H1 (cell line): ENCODE measurements at places on chromosomes 13 and 19.
A peak's percentile ranks its signal among the peaks of the same experiment; 100 is the strongest.

- peak; percentile 81 for DNase-seq
These were observed 958 bp downstream of the CA11 start for GRCh38 chr19:48644839-48645619.

DNA sequence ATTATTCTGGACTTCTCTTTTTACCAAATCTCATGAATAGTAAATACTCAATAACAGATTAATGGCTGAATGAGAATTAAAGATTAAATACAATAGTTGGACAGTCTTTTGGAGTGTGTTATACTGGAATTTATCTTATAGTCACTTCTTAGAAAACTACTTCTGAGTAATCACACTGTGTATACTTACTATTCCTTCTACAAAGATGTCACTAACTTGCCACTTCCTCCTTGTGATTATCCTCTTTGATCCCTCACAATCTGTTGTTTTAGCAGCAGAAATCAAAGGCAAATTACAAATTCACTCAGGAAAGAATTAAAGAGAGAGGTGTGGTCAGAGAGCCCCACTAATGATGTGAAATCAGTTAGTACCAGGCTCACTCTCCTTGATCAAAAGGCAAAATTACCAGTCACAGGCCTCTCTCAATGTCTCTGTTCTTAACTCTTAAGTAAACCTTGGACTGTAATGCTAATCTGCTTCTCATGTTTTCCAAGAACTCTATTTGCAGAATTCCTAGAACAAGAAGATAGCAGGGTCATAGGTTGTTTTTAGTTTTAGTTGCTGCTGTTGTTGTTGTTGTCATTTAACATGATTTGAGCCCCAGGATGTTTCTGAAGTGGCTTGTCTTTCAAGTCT lies 37.3 kb upstream of the FNDC3A start:
- DNase-seq: no peak

DNA sequence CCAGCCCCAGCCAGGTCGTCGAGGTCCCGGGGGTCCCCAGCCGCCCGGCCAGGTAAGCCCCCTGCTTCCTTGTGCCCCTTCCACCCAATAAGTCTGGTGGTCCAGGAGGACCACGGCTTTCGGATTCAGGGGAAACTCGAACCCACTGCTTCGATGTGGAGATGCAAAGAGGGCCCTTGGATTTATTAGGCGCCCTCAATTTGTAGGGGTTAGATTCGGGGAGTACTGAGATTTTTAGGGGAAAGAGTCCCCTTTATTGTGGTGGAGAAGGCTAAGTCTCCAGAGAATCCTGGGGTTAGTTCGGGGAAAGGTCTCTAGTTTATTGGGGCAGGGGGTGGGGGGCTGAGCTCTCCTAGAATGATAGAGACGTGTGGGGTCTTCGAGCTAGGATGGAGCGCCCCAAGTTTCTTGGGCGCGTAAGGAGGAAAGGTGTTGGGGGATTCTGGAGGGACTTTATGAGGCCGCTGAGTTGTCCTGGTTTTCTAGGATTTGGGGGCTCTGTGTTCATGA lies 3.8 kb upstream of the LTBP4 start:
- DNase-seq: no peak

- DNase-seq: no peak
These were observed 316.3 kb downstream of the TBC1D4 start for GRCh38 chr13:75165543-75166230.

GRCh38 chr13:74438901-74439300 lies 304.7 kb upstream of the KLF12 start:
- DNase-seq: no peak

GRCh38 chr13:106942563-106942962 lies 374.6 kb upstream of the ARGLU1 start:
- no peak for DNase-seq

- DNase-seq: no peak
These were observed 156.6 kb downstream of the TM9SF2 start for GRCh38 chr13:99657848-99658260.

DNA sequence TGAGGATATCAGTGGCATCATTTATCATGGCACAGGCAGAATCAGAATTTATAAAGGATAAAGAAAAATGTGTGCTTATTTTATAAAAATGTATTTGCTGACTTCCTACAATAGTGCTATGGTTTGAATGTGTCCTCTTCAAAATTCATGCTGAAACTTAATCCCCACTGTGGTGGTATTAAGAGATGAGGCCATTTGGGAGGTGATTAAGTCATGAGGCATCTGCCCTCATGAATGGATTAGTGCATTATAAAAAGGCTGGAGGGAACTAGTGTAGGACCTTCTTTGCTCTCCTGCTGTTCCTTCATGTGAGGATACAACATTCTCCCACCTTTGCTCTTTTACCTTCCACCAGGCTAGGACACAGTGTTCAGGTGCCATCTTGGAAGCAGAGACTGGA lies 212.8 kb downstream of the RFC3 start:
- DNase-seq: no peak

GRCh38 chr19:54173951-54174834 lies 1.2 kb upstream of the TMC4 start:
- DNase-seq: no peak

DNA sequence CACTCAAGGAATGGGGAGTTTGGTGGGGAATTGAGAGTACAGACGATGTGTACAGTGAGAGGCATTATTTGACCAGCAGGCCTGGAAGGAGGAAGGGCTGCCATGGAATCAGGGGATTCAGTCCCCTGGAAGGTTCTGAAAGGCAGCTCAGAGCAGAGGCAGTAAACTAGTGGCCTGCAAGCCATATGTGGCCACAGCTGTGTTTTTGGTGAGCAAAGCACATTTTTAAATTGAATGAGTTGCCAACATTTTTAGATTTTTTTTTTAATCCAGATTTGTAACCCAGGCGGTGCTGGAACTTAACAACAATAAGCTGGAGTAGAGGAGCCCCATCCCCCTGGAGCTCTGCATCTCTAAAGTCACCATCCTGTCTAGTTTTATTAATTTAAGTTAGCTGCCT lies 95.3 kb upstream of the IPO5 start:
- no peak for DNase-seq

GRCh38 chr13:108213946-108214345 lies 1.4 kb downstream of the LIG4 start:
- DNase-seq: no peak

DNA sequence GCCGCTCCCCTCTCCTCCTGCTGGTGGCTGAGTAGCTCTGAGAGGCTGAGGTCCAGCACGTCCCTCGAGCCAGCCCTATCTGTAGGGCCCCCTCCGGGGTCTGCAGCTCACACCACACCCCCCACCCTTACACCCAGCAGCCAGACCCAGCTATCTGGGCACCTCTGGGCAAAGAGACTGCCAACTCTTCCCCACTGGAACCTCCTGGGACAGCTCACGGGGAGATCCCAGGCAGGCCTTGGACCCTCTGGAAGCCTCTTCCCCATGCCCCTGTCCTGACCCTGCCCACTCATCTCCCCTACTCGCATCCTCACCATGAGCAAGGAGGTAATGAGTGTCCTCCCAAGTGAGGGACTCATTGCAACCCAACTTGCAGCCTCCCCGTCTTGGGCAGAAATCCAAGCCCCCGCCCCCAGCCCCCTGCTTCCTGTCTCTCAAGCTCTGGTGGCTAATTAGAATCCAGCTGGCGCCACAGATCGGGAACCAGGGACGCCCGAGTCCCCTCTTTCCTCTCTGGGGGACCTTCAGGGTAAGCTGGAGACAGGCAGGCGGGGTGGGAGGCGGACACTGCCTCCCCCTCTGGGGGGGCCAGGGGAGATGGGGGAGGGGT lies 22.1 kb downstream of the ADGRL1 start:
- DNase-seq: no peak

GRCh38 chr13:113095146-113096051 lies 10.2 kb upstream of the F7 start:
- DNase-seq: no peak

DNA sequence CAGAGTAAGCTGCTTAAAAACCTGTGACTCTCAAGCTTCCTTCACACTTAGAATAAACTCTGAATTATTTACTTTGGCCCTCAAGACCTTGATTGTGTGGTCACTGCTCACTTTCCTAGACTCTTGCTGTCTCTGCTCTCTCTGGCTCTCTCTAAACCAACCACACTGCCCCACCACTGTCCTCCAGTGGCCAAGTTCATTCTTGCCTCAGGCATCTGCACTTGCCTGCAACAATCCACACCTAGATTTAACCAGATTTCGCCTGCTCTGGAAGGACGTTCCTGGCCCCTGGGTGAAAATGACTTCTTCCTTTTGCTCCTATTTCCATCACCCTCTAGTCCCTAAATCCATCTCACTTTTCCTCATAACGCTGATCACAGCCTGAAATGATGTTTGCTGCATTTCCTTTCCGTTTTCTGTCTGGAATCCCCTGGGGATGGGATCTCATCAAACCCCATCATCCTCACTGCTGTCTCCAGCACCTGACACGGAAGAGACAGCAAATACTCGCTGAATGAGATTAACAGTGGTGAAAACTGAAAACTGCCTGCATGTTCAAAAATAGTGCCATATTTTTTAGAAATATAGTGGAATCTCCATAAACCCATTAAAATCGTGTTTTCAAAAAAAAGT lies 232.6 kb downstream of the UQCRFS1 start:
- no peak for DNase-seq

- no peak for DNase-seq
These were observed 52.5 kb downstream of the PDS5B start for GRCh38 chr13:32638739-32639138.

DNA sequence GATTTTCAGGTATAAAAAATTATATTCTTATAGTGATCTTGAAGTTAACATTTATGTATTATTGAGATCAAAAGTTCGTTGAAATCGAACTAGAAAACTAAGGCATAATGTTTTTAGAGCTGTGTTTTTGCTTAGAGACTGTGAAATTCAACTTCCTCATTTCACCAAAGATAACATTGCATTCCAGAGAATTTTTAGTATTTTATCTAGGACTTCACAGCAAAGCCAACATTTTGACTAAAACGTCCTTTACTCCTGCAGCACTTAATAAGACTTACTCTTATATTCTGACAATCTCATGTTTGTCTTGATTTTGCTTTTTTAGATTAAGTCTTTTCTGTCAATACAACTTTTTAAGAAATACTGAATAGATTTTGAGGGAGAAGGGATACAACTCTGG lies 4.7 kb downstream of the KCTD4 start:
- no peak for DNase-seq

GRCh38 chr13:81872581-81872980 lies 1531.7 kb upstream of the SPRY2 start:
- DNase-seq: no peak

DNA sequence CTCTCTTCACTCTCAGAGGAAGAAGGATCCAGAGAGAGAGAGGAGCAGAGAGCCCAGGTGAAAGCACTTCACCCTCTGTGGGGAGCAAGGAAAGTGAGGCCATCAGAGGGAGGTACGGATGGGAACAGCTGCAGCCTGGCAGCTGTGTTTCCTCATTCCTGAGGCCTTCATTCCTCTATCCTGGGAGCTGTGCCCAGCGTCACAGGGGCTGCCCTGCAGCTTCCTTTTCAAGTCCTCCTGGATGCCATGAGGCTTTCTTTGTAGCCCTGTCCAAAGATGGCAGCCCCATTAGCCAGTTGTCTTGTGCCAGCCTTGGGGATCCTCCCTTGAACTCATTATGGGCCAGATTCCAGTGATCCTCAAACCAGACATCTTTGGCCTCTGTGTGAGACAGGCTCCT lies 76.8 kb upstream of the PCDH8 start:
- DNase-seq: no peak

- DNase-seq: no peak
These were observed 8.4 kb upstream of the ZNF587 start for GRCh38 chr19:57841122-57841763.

DNA sequence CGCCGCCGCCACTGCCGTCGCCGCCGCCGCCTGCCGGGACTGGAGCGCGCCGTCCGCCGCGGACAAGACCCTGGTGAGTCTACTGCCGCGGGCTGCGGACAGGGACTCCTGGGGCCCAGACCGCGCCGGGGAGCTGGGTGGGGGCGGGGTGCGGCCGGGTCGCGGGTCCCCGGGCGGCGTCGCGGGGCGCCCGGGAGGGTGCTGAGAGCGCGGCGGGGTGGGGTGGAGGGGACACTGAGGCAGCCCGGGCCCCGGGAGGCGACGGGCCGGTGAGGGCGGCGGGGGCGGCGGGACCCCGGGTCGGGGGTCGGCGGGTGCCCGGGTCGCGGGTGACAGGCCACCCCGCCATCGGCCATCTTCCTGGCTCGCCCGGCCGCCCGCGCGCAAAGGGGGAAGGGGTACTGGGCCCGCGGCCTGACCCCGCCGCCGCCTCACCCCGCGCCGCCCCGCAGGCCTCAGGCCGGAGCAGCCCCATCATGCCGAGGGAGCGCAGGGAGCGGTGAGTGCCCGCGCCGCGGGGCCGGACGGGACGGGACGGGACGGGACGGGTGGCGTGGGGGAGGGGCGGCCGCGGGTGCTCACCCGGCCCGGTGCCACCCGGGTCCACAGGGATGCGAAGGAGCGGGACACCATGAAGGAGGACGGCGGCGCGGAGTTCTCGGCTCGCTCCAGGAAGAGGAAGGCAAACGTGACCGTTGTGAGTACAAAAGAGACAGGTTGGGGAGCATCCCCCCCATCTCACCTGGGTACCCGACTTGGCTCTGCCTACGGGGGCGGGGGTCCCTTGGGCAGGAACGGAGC lies 489 bp downstream of the CCNE1 start:
- peak; percentile 55 for DNase-seq

GRCh38 chr19:11007962-11008532 lies 47.2 kb downstream of the SMARCA4 start:
- DNase-seq: no peak

DNA sequence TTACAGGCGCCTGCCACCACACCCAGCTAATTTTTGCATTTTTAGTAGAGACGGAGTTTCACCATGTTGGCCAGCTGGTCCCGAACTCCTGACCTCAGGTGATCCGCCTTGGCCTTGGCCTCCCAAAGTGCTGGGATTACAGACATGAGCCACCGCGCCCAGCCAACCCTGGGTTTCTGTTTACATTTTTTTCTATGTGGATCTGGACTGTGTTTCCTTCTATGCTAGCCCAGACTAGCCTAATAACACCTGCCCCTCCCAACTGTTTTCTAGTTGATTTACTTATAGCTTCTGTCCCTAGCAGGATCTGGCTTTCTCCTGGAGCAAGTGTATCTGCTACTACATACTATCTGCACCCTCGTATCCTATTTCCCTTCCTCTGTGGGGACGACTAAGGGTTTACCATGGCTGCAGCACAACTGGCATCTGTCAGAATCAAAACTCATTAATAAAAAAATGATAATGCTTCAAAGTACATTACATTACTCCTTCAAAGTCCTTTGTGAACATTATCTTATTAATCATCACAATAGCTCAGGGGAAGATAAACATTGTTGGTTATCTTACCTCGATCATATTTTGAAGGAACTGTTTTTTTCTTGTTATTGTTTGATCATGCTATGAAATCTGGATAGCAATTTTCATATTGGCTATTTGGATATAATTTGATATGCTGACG lies 228.3 kb downstream of the KLF5 start:
- no peak for DNase-seq

GRCh38 chr13:97030705-97031452 lies 36.6 kb upstream of the OXGR1 start:
- no peak for DNase-seq
